Caki2 (cell line): ENCODE measurements at places on chromosomes 2 and 18. TPM values are rescaled to one million over a fixed set of nuclear protein-coding genes. Genes with fewer than 3 reads are reported as not detected.

- no peak for DNase-seq
Observed at GRCh38 chr18:58012356-58012755, 31.7 kb upstream of the NEDD4L start.

- DNase-seq, result no peak
Observed at GRCh38 chr2:12856934-12857601, 140.3 kb downstream of the TRIB2 start.

GRCh38 chr2:7020468-7020867 is 103.3 kb downstream of the RNF144A start:
- DNase-seq, result no peak

Gene TUBB8B
- total RNA-seq, result not detected in 2 replicates

- no peak for DNase-seq
Observed at GRCh38 chr2:125553768-125554167, 1102.2 kb upstream of the GYPC start.

DNA sequence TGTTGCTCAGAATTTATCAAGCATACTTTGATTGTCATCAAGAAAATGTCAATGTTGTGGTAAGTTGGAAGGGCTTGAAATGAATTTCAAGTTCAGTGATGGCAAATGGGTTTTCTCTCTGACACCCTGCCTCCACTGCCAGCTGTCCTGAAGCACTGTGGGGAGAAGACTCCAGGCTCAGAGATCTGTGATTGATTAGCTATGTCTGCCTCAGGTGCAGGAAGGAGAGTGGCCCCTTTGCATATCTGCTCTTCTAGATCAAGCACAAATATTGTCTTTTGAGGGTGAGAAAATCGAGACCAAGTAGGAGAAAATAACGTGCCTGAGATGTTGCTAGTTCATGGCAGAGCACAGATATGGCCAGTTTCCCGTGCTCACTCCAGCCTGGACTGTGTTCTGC is 178.8 kb upstream of the GLI2 start:
- no peak for DNase-seq

GRCh38 chr2:9653485-9654271 is 22.9 kb upstream of the YWHAQ start:
- no peak for DNase-seq

- no peak for DNase-seq
Observed at GRCh38 chr2:184633726-184634125, 35.4 kb downstream of the ZNF804A start.

Gene C2orf66
- total RNA-seq, result not detected in 2 replicates

DNA sequence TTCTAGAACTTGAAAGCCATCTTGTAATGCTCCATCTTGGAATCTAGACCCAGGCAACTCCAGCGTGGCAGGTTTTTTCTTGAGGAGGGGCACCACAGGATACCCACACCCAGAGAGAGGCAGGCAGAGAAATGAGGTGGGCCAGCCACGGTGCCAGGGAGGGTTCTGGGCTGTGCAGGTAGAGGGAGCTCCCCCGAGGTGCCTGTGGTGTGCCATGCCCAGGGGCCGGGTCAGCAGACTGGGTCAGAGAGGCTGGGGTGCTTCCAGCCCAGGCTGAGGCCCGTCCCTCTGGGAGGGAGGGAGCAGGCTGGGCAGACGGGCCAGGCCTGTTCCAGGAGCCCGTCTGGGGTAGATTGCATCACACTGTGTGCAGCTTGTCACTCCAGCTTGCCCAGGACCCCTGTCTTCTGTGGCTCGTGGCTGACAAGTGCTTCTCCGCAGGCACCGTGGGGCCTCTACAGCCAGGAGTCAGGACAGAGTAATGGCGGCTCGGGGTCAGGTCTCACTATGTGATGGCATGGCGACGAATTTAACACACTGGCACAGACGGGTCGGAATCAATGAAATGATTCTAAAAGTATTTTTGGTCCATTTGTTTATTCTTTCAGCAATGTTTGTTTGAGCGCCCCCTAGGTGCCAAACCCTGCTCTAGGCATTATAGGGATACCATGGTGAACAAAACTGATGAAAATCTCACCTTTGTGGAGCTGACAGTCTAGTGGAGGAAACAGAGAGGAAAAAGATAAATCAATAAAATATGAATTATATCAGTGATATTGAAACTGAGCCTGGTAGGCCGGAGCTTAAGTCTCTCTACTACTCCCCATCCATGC is 144.0 kb downstream of the ACOXL start:
- DNase-seq, result no peak

DNA sequence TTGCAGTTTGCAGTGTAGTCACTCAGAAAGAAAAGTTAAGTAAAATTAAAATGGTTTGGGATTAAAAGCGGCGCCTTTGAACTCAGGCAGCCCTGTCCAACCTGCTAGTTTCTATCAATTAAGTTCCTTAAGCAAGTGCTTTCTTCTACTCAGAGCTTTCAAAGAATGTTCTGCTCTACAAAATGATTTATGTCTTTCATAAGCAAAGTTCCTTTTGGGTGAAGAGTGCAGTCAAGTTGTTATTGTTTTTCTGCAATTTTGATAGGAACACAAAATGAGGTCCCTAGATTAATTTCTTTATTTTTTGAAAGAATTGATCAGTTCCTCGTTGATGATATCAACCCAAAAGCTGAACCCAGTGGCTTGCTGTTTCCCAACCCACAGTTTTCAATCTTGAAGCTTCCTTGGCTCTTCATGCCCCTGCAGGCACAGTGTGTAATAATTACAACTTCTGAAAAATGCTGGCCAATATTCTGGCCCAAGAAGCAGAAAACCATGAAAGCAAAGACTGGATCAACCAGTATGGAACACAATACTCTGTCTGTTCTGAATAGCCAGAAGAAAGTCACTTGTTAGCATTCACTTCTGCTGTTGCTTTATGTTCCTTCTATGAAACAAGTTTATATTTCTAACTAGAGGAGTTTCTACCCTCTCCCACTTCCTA is 89.1 kb downstream of the TGIF1 start:
- DNase-seq, result no peak

GRCh38 chr2:48253301-48253700 is 276.7 kb upstream of the STON1 start:
- no peak for DNase-seq

Gene LTBP1
- 3.6 and 4.5 TPM in 2 replicates for total RNA-seq

DNA sequence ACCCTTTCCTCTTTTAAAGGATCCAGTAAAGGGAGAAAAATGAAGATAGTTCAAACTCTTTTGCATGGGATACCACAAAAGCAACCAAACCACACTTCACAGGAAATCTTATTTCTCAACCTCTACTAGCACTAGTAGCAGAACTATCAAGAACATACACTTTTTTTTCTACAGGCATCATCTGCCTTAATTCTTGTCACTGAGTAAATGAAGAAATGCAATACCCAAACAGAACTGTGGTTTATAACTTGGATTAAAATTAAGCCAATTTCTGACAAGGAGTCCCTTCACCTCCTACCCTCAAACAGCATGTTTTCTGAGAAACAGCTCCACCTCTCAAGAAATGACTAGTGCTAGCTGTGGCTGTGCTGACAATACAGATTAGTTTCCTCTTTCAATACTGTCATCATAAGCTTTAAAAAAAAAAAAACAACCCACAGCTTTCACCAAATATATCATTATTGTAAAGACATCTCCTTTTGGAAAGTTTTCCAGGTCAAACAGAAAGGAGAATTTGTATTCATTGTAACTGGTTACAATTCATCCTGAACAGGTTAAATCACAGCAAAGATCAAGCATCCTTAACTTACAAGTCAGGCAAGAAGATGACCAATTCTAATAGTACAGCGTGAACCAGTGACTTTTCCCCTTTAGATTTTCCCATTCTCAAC is 44.4 kb downstream of the PTPN2 start:
- DNase-seq, result no peak

GRCh38 chr2:241575624-241576292 is 17.2 kb downstream of the BOK start:
- no peak for DNase-seq

GRCh38 chr2:184452907-184453306 is 145.4 kb upstream of the ZNF804A start:
- no peak for DNase-seq

GRCh38 chr2:74850496-74851190 is 16.7 kb downstream of the HK2 start:
- no peak for DNase-seq

DNA sequence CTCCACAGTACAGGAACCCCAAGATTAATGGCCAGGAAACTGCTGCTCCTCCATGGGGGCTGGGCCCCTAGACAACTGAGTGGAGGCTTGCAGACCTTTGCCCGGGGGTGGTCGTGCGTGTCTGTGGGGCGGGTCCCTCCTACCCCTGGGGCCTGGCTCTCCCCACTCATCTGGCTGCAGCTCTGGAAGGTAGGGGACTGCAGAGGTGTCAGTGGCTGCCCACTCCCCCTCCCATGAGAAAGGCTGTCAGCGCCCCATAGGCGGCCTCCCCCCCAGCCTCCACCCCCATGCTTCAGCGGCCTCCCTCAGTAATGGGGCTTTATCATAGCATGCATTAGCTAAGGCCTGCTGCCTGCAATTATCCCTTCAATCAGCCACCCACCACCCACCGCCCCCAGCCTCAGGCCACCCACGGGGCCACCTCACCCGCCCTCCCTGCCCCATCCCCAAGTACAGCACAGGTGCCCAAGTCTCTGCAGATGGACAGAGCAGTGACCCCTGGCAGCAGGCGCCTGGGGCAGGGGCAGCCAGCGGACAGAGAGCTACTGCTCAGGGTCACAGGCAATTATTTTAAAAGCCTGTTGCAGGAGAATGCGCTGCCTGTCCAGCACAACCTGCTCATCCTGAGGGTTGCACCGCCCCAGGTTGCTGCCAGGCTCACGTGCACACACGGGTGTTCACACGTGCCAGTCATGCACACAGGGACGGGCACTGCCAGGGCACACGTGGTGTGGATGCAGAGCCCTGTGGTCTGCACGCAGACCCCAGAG is 9.1 kb upstream of the ECEL1 start:
- DNase-seq, result no peak

Gene ASB18
- total RNA-seq, result not detected in 2 replicates

DNA sequence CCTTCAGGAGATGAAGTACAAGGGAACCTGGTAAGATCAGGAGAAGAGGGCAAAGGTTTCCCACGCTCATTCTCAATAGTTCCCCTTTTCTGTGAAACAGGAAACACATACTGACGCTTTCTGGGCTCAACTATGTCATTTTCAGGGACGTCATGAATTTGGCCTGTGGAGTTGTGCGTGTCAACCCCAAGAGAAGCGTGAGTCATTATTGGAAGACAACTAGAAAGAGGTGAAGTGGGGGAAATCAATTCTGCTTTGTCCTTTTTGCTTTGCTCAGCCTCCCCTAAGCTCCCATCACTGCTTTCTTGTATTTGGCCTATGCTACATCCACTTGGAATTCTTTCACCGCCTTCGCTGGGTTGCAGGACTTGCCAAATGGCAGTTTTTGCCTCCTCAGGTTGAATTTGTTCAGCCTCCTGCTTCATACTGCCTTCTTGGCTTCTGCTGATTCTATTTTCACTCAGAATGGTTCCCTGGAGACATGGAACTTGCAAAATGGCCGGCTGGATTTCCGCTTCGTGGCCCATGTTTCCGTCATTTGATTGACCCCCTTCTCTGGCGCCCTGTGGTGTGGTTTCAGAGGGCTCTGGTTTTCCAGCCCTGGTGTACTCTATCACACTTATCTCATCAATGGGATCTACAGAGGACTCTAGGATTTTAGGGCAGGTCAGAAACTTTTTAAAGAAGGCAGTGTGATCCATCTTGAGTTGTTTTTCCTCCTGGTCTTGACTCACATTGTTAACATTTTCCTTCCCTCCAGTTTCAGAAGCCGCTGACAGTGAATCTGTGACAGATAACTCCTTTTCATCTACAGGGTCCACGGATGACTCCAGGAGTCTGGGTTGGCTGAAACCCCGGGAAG is 93.3 kb downstream of the ALPK2 start:
- DNase-seq, result no peak

Gene LOXHD1
- total RNA-seq, result not detected in 2 replicates

Gene TMEM185B
- 36.1 and 38.3 TPM in 2 replicates for total RNA-seq

DNA sequence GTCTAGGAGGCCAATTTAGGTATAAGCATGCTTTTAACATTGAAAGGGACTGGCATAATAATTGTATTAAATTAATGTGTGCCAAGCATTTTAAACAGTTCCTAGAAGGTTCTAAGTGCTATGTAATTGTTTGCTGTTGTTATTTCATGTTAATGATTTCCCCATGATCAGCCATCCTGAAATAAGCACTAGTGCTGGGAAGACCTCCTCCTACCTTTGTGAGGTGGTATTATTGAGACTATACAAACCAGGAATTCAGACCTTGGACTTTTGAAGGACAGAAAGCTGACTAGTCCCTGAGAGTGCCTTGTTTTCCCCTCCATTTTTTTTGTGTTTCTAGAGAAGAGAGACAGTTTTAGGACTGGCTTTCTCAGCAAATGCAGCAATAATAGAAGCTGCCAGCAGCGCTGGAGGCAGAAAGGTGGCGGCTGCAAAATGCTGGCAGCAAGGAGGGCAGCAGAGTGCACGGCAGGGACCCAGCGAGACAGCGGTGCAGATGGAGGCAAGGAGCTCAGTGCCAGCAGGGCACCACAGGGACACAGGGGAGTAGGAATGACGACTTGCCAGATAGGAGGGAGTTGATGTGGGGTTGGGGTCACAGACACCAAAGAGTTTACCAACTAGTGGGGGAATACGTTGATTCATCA is 25.3 kb downstream of the NABP1 start:
- DNase-seq, result no peak

DNA sequence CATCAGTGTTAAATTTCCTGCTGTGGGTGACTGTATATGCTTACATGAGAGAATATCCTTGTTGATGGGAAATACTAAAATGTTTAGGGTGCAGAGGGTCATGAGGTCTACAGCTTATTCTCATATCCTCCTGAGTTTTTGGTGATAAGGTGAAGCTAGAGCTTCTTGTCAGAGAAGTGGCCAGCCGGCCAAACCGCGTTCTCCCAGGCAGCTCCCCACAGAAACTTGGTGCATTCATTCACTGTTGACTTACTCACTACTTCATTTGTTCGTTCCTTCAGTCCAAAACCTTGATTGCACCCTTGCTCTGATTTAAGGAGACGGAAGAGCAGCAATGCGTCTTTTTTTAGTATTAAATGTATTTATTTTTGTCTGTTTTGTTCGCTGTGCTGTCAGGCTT is 8.7 kb downstream of the SNED1 start:
- no peak for DNase-seq

Gene HOXD11
- total RNA-seq, result 3.7 TPM in 1 of 2 replicates, not detected in the other

- DNase-seq, result no peak
Observed at GRCh38 chr2:106232638-106233349, 38.7 kb upstream of the UXS1 start.

Gene SPP2
- total RNA-seq, result not detected in 2 replicates

- no peak for DNase-seq
Observed at GRCh38 chr2:197176522-197176921, 134.1 kb downstream of the ANKRD44 start.

DNA sequence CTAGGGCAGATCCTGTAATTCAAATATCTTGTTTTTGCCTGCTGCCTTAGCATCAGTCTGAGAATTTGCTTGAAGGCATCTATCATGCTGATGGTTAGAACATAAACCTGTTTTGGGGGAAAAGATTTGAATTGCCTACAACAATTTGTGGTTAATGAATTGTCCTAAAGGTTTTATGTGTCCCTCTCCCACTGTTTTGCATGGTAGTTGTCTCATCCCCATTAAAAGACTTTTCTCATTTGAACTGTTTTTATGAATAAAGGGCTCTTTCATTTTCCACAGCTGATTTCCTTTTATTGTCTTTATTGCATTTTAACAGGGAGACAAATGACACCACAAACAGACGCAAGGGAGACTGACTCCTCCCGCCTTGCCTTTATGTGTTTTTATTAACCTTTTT is 275.6 kb downstream of the PIK3C3 start:
- DNase-seq, result no peak
